RPMI7951 (cell line): ENCODE measurements at places on chromosomes 13 and 19.
A peak's percentile ranks its signal among the peaks of the same experiment; 100 is the strongest.

DNA sequence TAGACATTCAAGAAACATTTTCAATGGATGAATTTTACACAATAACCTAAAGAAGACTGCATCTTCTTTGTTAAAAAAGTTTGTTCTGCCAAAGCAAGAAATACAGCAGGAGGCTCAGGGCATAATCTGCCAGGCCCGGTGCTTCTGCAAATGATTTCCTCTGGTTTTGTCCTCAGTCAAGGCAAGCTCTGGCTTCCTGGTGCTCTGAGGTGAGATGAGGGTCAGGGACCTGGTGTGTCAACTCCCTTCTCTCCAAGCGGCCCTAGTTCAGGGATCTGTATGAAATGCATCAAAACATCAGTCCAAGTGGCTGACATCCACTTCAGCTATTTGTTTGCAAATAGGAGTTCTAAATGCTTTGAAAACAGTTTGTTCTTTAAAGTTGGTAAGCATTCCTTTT lies 31.6 kb downstream of the LACC1 start:
- no peak for DNase-seq

DNA sequence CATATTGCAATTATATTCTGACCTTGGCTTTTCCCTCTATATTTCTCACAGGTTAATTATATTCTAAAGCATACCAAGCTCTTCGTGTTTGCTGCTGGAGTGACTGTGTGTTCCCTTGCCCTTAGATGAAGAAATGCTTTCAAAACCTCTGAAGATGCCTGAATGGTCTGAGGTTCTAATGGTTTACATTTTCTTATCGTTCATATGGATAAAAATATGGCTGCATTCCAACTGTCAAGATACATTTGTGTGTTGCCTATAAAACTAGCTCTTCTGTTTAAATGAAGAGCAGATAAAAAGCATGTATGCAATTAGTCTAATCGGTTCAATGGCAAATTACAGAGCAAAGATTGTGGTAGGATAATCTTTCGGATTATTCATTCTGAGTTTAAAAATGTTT lies 68.4 kb upstream of the ANKRD10 start:
- no peak for DNase-seq

DNA sequence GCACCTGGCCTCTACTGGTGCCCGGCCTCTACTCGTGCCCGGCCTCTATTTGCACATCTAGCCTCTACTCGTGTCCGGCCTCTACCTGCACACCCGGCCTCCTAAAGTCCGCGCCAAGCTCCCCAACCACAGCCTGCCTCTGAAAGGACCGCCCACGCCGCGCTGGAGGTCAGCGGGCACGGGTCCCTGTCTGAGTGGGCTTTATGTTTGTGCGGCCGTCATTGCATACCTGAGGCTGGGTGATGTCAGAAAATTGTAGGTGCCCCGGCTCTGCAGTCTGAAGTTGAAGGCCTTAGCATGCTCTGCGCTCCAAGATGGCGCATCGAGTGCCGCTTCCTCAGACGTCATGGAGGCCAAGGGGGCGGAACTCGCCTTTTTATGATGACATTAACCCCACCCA lies 1.1 kb downstream of the ZNF135 start:
- DNase-seq: no peak

DNA sequence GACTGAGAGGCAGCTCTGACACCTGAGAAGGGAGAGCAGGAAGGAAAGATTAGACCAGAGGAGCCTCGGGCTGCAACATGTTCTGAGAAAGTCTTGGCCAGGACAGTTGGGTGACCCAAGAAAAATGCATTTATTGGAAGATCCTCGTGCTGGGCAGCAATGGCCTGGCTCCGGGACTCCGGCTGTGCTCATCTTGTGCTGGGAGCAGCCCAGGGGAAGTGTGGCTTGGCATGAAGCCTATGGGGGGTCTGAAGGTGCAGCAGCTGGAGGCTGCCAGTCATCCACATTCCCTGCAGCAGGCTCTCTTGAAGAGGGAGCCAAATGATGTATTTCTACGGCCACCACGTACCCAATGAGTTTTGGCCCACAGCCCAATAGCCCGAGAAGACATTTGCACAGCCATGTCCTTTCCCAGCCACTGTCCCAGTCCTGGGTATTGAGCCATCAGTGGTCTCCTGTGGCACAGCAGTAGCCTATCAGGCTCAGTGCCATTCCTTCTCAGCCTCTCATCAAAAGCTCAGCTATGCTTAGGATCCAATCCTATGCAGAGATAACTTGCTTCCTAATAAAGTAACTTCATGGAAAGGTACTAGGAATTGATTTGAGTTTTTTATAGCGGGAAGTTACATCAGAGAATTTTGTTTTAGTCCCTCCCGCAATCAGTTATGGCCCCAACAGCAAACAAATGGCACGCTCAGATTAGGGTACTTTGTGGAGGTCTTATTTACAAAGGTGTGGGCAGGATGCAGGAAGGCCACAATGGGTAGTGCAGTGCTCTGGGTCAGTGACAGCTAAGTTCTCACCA lies 76.0 kb upstream of the MEDAG start:
- peak; percentile 96 for DNase-seq

GRCh38 chr13:29479716-29480492 lies 115.6 kb downstream of the SLC7A1 start:
- no peak for DNase-seq

- DNase-seq: no peak
These were observed 954 bp upstream of the RASIP1 start for GRCh38 chr19:48741129-48741999.

GRCh38 chr19:56110515-56111448 lies 10.3 kb downstream of the ZNF787 start:
- DNase-seq: no peak

GRCh38 chr13:58919551-58919950 lies 1244.2 kb downstream of the DIAPH3 start:
- DNase-seq: no peak
